ENCODE measurements at places on chromosomes 3 and 15. TPM values are rescaled to one million over a fixed set of nuclear protein-coding genes. Genes with fewer than 3 reads are reported as not detected.

Gene FBXO40
- total RNA-seq, result not detected

Gene CX3CR1
- total RNA-seq, result not detected

- no peak for DNase-seq
These were observed 61.9 kb downstream of the CRYBG3 start for GRCh38 chr3:97883736-97884135.

DNA sequence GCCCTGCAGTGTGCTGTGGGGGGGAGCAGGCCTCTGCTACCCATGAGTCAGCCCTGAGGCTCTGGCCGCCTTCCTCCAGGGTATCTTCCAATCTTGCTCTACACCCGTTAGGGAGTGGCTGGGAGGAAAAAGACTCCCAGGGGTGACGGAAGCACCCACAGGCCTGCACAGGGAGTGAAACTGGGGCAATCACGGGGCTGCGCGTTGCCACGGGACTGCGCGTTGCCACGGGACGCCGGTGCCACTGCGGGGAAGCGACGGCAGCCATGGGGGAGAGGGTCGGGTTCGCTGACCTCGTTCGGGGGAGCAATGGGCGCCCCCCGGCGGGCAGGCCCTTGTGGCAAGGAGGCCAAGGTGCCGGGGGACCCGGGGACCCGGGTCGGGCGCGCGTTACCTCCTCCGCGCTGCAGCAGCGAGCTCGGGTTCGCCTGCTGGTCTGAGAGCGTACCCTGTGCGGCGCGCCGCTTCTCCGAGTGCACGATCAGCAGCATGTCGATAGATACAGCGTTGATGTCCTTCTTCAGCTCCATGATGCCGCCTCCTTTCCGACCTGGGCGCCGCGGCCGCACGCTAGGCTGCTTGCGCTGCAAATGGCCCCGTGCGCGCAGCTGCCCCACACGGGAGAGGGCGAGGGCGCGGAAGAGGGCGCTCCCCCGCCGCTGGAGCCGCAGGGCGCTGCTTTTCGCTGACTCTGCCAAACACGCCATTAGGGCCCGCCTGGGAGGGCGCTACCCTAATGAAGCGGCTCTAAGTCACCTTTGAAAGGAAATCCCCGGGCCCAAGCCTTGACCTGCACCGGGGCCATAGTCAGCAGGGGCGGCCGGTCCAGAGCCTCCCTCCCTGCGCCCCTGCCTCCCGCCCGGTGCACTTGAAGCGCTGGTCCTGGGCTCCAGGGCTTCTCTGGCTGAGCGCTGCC lies at the start of gene KY:
Gene KY (minus strand): TSS at position 592 of the 916 bp plus-strand sequence. CDS start 62 bp downstream, at position 530.
- DNase-seq, result peak; percentile 24

DNA sequence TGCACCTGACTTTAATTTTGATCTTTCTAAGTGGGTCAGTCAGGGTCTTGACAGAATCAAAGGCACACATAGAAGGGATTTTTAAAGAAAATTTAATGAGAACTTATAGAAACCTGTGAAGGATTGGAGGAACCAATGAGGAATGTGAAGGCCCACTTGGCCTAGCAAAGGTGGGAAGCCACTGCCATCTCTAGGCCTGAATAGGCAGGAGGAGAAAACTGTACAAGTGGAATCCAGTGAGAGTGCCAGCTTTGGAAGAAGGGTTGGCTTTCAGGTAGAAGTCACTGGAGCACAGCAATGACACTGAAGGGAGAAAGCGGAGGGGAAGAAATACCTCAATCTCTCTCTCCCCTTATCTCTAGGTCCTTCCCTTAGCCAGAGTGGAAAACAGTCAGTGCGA lies 380.7 kb upstream of the KCNMB2 start:
- no peak for DNase-seq

DNA sequence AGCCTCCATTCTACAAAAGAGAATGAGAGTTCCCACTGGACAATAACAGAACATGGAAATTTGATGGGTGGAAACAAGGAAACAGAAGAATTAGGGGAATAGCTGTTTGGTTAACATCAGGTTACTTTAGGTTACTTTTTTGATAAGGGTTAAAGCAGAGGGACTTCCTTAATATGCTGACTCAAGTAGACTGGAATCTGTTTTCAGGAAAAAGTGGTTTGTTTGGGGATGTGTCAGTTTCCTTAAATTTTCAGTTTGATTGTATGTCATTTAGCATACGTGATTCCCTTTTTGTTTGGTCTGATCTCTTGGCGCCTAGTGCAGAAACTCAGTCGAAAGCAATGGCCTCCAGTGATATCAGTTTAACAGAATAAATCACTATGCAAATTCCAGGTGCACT lies 411.8 kb upstream of the GRM7 start:
- DNase-seq, result no peak

DNA sequence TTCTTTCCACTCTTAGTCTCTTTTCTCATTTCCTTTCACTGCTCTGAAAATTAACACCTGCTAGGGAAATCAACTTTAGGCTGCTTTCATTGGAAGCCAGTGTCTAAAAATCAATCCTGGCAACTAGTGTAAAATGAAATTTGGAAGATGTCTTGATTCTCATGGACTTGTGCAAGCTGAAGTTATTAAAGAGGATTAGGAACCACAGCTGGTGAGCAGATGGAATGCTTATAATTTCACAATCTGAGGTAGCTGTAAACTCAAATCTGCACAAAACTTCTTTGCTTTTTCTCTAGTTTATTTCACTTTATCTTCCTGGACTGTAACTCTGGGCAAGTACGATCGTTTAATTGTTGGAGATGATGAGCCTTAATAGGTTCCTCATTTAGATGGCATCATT lies 175.6 kb downstream of the GHSR start:
- DNase-seq, result no peak

Data from body of pancreas (tissue), 4 donors.